ENCODE measurements at places on chromosomes 2 and 18.

DNA sequence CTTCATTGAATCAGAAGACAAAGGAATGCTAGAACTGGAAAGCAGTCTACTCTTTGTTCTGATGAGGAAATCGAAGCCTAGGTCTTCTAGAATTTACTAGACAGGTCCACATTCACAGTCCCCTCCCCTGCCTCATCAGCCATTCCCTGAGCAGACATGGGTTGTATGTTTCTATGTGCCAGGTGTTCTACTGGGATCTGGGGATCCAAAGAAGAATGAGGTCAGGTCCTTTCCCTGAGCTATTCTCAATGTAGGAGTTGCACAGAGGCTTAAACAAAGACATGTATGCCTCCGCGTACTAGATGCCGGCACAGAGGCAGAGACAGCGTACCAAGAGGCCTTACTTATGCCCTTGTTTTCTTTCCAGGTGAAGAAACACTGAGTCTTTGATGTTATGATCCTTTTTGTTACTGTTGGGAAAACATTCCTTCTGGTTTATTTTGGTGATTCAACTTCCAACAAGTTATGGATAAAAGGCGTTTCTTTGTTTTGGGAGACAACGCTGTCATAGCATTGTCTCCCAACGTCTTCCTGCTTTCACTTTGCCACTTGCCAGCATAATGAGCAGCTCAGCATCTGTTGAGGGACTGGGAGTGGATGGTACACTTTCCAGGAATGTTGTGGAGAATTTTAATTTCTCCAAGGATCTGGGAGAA lies 174.4 kb downstream of the ALPK2 start:
- no peak for DNase-seq

DNA sequence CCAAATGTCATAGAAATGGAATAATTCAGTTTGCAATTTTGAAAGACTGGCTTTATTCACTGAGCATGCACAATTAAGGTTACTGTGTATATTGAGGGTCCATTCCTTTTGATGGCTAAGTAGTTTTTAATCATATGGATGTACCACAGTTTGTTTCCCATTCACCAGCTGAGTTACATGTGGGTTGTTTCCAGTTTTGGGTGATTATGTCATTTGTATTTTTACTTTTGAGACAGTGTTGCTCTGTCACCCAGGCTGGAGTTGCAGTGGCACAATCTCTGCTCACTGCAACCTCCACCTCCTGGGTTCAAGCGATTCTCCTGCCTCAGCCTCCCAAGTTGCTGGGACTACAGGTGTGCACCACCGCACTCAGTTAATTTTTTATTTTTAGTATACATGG lies 80.8 kb upstream of the MGAT4A start:
- no peak for DNase-seq

- no peak for DNase-seq
Measured at GRCh38 chr2:160628811-160629210, 135.2 kb upstream of the RBMS1 start.

DNA sequence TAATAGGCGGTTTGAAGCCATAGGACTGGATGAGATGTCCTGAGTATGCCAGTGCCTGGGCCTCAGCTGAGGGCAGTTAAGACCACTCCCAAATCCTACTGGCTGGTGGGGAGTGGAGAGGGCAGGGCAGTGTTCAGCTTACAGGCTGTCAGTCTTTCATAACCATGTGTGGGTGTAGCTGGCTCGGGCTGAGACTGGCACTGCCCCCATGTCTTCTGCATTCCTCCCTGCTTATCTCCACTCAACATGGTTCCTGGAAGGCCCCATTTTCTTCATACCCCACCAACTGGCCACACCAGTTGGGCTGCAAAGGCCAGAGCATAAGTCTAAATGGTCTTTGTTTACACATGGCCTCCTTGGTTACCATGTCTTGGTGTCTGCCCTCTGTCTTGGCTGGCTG lies 17.2 kb upstream of the IL37 start:
- no peak for DNase-seq

- no peak for DNase-seq
Measured at GRCh38 chr2:68089961-68090360, 27.2 kb upstream of the C1D start.

GRCh38 chr2:203830304-203831055 lies 37.1 kb upstream of the CTLA4 start:
- peak; percentile 68 for DNase-seq

DNA sequence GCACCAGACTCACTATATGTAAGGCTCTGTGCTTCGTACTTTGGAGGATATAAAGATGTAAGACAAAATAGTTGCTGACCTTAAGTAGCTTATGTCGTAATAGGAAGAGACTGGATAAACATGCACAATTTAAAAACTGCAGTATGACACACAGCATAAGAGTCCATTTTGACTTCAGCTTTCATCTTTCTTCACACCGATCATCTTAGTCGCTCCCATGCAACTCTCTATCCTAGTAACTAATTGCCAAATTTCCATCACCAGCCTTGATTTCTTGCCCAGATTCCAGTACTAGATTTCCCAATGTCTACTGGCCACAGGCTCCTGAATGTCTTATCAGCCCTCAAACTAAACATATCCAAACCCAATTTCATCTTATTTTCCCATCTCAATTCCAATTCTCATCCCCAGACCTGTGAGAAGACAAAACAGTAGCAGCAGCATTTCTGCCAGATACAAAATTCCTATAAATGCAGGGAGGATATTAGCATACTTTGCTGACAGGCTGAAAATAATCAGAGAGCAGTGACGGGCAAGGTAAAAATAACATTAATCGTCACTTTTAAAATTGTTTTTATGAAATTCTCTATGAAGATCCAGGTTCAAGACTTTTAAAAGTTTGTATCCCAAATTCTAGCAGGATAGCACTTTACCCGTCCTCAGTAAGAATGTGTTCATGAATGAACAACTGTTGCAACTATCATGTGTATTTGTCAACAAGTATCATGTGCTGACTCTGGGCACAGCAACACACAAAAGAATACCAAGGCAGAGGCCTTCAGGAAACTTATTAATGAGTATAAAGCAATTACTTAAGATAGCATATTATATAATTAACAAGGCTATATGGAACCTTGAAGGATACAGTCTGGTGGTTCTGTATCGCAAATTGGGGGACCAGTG lies 42.2 kb downstream of the KIDINS220 start:
- no peak for DNase-seq

DNA sequence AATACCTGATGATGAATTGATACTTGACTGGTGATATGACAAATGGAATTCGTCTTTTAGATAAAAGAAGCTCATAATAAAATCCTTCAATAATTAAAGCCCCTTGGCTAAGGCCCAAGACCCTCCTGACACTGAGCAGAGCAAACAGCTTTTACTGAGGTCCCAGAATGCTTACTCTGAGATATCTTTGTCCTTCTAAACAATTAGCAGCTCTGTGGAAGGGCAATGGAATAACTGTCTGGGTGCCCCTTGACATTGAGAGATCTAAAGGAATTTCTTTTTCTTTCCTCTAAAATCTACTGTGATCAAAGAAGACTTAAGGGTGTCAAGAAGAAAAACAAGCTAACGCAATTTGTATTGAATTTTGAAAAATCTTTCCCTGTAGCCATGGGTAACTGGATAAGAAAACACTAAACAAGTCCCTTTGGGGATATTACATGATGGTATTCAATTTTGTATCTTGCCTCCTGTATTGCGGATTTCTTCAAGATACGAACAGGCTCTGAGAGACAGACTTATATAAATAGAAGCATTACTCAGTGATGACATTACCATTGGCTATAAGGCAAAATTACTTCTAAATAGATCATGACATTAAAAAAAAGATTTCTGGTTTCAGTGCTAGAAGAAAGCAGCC lies 128.8 kb downstream of the MREG start:
- DNase-seq: no peak

DNA sequence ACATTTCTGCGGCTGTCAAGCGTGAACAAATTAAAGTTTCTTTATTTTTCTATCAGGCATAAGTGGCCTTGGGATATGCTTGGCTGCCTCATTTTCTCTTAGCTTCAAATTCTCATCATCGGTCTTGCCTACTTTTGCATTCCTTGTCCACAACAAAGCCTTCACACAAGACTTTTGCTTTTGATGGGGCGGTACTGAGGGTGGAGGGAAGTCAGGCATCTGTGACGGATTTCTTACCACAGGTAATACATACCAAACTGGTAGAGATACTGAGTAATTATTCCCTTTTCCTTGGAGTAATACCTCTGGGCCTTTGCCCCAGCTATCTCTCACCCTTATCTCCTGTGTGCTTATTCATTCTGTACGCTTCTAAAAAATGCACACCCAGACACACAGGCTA lies 468.3 kb upstream of the RGPD4 start:
- no peak for DNase-seq

GRCh38 chr2:128628996-128629395 lies 310.3 kb upstream of the HS6ST1 start:
- no peak for DNase-seq

DNA sequence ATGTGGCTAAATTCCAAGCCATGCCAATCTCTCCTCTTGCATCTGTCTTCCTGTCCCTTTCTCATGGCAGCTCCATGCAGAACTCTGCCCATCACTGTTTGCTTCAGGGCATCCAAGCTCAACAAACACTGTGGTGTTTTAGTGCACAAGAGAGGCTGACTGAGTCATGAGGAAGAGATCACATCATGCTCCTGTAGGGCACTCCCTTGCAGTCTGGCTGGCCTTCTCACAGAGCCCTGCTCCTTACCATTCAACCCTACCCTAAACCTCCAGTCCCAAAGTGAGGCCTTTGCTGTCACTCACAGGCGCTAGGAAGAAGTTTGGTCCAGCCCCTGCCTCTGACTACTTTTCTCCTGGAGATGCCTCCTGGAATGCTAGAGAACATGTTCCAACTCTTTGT lies 194.0 kb downstream of the LRATD1 start:
- no peak for DNase-seq

GRCh38 chr2:74941284-74941683 lies 17.2 kb upstream of the POLE4 start:
- no peak for DNase-seq

DNA sequence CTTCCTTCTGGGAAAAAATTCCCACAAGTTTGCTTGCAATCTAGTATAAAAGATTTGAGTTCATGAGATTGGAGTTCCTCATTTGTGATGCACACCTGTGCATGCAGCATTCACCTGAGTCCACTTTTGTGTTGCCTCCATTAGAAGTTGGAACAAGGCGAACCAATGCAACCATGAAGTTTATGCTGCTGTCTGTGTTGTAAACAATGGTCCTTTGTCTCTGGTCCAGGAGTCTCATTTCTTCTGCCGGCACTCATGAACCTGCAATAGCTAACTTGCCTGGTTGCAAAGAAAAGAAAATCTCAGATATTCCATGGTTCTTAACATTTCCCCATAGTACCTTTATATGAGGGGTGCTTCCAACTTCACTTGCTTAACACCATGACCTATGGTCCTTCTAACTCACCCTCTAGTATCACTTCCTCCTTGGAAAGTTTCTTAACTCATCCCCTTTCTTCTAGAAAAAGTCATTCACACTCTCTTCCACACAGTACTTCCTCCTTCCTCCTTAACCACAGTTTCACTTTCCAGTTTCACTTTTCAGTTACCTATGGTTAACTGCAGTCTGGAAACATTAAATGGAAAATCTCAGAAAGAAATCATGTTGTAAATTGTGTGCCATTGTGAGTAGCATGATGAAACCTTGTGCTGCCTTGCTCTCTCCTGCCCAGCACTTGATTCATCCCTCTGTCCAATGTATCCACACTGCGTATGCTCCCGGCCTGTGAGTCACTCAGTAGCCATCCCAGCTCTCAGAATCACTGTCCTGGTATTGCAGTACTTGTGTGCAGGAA lies 128.8 kb upstream of the TRIB2 start:
- no peak for DNase-seq

- DNase-seq: no peak
Measured at GRCh38 chr18:56661360-56662062, 10.4 kb downstream of the WDR7 start.

- DNase-seq: no peak
Measured at GRCh38 chr18:11955239-11956029, 25.9 kb upstream of the IMPA2 start.

DNA sequence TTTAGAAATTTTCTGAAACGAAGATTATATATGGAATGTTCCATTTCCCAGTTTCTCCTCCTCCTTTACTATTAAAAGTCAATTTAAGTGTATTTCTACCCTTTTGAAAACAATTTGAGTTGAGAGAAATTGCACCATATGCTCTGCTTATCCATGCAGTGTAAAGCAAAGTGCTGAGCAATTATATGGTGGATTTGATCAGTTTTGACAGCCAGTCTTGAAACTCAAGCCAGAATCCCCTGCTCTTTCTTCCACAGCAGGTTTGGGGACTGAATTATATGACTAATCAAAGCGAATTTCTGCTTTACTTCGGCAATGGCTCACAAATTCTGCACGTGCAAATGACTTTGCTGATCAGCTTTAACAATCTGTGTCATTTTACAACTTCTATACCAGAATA lies 1183.6 kb downstream of the LRP1B start:
- no peak for DNase-seq

DNA sequence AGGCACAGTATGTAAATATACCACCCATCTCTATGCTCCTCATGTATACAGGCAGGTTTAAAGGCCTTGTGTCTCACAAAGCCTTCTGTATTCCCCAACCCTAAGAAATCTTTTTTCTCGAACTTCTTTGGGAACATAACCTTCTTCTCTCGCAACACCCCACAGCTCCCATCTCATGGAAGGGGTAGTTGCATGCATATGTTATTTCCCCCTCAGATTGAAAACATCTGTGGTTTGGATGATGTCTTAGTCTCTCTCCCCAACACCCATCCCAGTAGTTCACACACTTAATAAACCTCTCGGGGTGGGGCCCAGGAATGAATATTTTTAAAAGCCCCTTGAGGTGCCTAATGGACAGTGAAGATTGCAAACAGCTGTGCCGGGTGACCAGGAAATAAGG lies 21.0 kb upstream of the HDAC4 start:
- DNase-seq: no peak

GRCh38 chr2:205930209-205930608 lies 155.8 kb downstream of the INO80D start:
- DNase-seq: no peak

DNA sequence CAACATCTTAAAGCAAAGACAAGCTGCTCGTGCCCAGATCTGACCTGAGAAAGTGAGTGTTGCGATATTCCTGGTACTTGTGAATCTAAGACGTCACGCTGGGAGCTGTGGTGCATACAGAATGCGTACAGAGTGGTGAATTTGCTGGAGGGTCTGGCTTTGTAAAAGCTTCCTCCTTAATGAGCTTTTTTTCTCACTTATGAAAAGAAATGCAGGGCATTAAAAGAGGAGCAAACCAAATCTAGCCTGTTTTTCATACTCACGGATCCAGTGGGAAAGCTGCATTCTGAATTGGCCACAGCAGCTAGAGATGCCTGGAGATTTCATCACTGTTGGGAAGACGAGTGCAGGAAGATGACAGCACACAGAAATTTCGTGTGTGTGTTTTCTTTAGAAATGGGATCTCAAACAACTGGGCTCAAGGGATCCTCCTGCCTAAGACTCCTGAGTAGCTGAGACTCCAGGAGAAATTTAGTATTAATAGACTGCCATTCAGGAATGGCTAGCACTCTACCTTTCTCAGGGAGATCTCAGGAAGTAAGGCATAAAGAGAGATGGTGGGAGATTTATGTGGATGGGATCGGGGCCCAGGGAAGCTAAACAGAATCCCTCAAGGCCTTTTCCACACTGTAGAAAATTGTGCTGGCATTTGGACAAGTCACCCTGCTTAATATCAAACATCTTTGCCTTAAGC lies 181.3 kb downstream of the ALPK2 start:
- no peak for DNase-seq

- DNase-seq: no peak
Measured at GRCh38 chr2:233261819-233262555, 10.5 kb downstream of the ATG16L1 start.

Data from stimulated activated CD4-positive, alpha-beta T cell treated with anti-CD3 and anti-CD28 coated beads, TNF-alpha, amount 100 ng/mL, for 48 hours (primary cell).